Trophoblast cell (in vitro differentiated cells and primary cell): ENCODE measurements at places on chromosomes 2 and 18.

DNA sequence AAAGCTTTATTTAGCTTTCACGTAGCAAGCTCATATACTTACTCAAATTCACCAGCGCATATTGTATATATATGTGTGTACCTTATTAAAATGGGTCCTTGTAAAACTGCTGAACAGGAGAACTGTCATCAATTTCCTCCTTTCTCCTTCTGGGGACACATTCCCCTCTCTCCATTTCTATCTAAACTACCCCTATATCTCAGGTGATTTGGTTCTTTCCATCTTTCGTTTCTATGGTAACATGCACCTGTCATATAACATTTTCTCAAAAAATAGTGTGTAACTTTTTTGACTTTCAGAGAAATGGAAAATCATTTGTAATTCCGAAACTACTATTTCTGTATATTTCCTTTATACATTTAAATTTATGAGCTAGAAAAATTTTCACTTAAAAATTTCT lies 83.5 kb upstream of the CD226 start:
- no peak for DNase-seq

- DNase-seq, result no peak
Measured at GRCh38 chr2:11043245-11043644, 112.0 kb upstream of the SLC66A3 start.

GRCh38 chr18:76922107-76922506 lies 99.8 kb downstream of the ZNF236 start:
- DNase-seq, result peak; percentile 16

GRCh38 chr2:147331790-147332419 lies 512.9 kb upstream of the ACVR2A start:
- DNase-seq, result peak; percentile 27

GRCh38 chr2:237665713-237666143 lies 38.3 kb downstream of the LRRFIP1 start:
- DNase-seq, result no peak

DNA sequence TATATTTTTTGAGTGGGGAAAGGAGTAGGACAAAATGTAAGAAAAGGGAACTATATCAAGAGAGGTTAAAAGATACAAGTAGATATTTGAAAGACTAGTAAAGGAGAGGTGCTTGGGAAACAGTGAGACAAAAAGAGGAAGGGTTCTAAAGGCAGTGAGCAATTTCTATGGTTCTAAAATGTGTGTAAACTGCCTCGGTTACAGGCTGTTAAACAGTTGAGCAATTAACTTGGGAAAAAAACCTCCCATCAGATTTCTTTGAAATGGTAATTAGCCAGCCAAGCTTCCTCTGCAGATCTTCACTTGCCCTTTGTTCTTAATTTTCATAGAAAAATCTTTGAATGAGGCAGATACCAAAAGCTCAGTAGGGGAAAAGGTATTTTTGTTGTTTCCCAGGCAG lies 238.7 kb upstream of the KCNH7 start:
- no peak for DNase-seq

DNA sequence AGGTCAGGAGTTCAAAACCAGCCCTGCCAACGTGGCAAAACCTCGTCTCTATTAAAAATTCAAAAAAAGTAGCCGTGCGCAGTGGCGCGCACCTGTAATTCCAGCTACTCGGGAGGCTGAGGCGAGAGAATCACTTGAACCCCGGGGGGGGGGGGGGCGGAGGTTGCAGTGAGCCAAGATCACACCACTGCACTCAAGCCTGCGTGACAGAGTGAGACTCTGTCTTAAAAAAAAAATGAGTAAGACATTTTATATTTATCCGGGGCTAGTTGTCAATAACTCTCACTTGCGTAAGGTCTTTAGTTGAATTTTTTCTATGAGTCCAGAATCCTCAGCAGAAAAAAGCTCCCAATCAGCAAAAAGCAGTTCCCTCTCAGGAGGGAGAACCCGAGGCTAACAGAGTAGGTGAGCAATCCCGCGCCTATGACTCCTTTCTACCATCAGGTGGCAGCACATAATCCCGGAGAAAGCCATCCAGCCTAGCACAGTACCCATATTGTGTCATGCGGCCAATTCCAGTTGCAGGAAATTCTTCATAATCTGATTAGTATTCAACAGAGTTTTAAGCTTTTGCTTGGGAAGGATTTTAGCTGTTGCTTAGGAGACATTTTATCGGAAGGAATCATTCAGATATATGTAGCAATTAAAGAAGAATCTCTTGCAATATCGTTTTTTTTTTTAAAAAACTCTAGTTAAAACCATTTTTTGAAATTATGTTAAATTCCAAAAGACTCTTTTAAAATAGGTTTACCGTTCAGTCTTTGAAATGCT lies 11.9 kb upstream of the CRYGA start:
- DNase-seq, result peak; percentile 96

GRCh38 chr2:85133751-85134254 lies 611 bp downstream of the TCF7L1 start:
- DNase-seq, result peak; percentile 69

GRCh38 chr2:23388294-23388693 lies 3.3 kb downstream of the KLHL29 start:
- no peak for DNase-seq

DNA sequence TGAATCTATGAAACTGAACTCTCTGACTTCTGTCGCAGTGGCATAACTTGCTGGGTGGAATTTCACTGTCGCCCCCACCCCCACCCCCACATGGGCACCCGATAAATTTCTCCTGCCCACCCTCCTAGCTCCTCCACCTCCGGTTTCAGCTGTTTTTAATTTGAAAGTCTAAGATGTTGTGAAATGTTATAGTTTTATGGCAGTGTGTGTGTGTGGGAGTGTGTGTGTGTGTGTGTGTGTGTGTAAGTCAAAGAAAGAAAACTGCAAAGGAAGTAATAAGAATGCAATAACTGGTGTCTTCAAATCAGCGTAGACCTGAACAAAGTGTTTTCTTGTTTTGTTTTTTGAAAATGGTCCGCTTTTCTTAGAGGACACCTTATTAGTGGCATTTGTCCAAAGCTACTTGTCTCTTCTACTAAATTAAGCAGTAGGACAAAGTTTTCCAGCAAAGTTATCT lies 388 bp downstream of the DTNA start:
- no peak for DNase-seq

DNA sequence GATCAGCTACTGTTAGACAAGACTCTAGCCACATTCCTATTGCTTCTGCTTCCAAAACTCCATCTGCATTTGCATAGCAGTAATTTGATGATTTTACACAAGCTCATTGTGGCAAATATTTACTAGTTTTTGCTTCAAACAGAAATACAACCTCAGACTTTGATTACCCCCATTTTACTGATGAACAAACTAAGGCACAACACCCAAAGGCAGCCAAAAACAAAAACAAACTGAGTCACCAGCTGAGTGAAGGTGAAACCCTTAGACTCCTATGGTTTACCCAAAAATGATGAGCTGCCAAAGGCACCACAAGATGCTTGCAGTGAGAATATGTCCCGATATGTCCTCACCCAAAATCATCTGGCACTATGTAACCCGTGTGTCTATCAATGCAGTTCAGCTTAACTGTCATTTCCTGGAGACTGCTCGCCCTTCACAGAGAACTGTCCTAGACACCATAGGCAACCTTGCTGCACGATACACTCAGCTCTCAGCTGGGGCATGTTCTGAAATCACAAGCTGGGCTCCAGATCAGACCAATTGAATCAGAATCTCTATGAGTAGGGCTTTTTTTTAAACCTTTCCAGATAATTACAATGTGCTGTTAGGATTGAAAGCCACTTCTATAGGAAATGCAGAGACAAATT lies 4.1 kb upstream of the EVA1A start:
- no peak for DNase-seq

DNA sequence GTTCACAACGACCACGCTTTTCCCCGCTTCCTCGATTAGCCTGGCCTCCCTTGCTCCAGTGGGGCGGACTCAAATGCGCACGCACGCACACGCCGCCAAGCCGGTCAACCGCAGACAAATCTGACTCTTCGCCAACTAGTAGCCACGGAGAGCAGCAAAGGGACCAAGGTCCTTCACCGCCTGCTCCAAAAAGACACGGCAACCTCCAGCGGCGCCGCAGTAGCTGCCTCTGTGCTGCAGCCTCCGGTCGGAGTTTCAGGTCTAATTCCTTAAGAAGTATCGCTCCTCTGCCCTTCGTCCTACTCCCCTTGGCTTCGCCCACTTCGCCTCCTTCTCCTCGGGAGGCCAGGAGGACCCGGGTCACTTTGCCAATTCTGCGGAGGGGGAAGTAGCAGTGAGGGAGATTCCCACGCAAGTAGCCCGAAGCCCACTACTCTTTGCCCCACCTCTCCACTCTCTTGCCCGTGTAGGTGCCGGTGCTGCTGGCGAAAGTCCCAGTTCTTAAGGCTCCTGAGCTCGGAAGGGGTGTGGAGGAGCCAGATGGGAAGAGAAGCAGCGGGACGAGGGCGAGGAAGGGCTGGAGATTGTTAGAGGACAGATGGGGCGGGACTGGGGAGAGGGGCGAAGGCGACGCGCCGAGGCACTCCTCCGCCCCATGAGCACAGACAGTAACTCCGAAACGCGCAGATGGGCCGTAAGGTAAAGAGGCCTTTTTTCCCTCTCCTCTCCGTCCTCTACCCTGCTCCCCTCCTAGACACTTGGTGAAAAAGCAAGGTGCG lies 615 bp downstream of the AKAIN1 start:
- DNase-seq, result no peak

DNA sequence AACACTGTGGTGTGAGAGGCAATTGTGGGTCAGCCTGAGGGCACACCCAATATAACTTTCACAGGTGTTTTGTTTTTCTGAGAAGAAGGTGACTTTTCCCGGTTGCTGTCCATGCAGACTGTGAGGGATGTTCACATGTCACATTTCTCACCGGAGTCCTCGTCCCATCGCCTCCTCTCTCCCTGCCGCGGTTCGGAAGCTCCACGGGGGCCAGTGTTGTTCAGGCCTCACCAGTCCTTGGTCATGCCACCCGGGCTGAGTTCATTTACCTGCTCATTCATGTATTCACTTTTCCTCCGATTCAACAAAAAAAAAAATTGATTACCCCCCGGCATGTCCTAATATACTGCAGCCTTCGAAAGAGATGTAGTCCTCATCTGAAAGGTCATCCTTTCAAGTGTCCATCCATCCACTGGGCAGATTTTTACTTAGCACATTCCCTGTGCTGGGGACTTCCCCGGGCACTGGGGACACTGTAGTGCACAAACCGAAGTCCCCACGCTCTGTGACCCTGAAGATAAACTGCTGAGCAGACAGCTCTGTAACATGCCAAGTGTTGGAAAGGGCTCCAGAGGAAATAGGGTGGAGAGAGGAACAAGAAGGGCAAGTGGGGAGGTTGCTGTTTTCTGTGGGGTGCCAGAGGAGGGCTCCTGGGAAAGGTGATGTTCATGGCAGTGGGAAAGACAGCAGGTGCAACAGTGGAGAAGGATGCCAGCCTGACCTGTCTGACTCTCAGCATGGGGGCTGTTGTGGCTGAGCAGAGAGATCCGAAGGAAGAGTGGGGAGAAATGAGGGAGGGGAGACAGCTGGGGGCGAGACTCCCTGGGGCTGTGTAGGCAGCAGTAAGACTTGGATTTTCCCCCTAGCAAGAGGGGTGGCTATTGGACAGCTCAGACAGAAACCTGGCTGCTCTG lies 22.4 kb downstream of the LRRFIP1 start:
- DNase-seq, result no peak
